NCI-H524 treated with DMSO at 0.1 percent for 48 hours (cell line): ENCODE measurements at places on chromosomes 11 and 22.

DNA sequence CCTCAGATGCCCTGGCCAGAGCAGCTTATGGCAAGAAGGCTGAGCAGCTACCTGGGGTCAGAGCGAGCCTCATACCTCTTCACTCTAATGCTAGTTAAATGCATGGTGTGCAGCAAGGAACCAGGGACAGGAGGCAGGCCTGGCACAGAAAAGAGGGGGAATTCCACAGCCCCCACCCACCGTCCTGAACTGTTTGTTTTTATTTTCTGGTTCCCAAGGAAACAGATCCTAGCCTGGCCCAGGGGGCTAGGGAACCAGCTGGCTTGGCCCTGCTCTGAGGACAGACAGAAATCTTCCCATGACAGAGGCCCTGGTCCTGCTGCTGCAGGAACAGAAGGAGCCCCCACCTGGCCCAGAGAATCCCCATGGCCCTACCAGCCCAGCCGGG, 40.4 kb downstream of the SLCO2B1 start:
- no peak for DNase-seq

DNA sequence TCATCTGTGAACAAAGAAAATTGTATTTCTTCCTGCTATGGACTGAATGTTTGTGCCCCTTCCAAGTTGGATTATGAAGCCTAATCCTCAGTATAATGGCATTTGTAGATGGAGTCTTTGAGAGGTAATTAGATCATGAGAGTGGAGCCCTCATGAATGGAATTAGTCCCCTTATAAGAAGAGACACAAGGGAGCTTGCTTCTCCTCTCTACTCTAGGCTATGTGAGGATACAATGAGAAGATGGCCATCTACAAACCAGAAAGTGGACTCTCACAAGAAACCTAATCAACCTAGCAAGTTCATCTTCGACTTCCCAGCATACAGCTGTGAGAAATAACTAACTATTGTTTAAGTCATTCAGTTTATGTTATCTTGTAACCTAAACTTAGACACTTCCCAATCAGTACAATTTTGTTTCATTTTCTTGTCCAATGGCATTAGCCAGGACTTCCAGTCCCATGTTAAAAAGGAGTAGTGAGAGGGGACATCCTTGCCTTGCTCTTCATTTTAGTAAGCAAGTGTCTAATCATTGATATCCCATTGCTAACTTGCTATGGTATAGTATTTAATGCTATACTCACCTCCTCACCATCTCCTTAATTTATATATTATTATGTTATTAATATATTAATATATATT, 45.7 kb downstream of the PDGFD start:
- no peak for DNase-seq

DNA sequence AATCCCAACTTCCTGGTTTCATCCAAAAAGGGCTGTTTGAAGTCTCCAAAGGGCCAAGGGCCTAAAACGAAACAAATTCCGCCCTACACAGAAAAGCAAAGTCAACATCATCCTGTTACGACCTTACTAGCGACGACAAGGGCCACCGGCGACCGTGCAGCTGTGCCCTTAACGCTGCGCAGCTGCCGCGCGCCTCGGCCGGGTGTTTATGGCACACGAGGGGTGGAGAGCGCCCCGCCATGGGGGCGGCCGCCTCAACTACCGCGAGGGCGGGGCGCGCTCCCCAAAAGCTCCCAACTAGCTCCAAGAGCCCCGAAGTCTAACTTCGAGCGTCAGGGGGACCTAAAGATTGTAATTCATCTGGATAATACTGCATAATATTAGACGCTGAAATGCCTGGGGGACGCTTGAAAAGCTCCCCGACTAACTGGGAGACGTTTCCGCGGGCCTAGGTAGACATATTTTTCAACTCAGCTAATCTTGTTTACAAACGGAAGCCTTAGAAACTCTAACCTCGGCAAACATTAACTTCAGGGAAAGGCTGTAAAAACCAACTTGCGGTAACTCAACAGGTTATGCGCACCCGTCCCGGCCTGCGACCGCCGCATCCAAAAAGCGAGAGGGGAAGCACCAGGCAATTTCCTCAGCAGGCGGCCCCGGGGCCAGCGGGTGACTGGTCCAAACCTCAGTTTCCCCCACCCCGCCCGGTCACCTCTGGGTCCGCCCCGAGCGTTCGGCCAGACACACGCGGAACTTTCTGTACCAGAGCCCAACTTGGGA, 694 bp downstream of the TMEM123 start:
- no peak for DNase-seq

GRCh38 chr11:95363164-95363563, 132.2 kb upstream of the SESN3 start:
- no peak for DNase-seq
